Left ventricle myocardium inferior (tissue), 1 donor: ENCODE measurements at places on chromosomes 13 and 19.
A peak's percentile ranks its signal among the peaks of the same experiment; 100 is the strongest.

- H3K4me1 ChIP-seq = peaks cover 50% of the 10 kb centered on the region
- H3K27ac ChIP-seq = peak overlapping the region; percentile 99
- H3K4me3 ChIP-seq = peak overlapping the region; percentile 91
- no peaks in the 10 kb centered on the region for H3K27me3 ChIP-seq
These were observed 1.2 kb upstream of the TRIM13 start for GRCh38 chr13:49995625-49996101.

- no peak for DNase-seq
- H3K27ac ChIP-seq = peak overlapping the region; percentile 85
- H3K4me1 ChIP-seq = peaks cover 93% of the 10 kb centered on the region
- peak overlapping the region; percentile 38 for H3K4me3 ChIP-seq
- peaks cover 16% of the 10 kb centered on the region for H3K36me3 ChIP-seq
- no peaks in the 10 kb centered on the region for H3K27me3 ChIP-seq
These were observed 3.3 kb downstream of the PPP5C start for GRCh38 chr19:46350029-46350757.

- no peak overlapping the region for H3K4me3 ChIP-seq
- no peak overlapping the region for H3K27ac ChIP-seq
- no peaks in the 10 kb centered on the region for H3K27me3 ChIP-seq
- no peak for DNase-seq
- H3K36me3 ChIP-seq = no peaks in the 10 kb centered on the region
- no peaks in the 10 kb centered on the region for H3K4me1 ChIP-seq
These were observed 227.0 kb upstream of the SLITRK5 start for GRCh38 chr13:87444135-87444534.

GRCh38 chr19:52735734-52736133 lies 890 bp upstream of the ZNF611 start:
- peaks cover 26% of the 10 kb centered on the region for H3K4me1 ChIP-seq
- H3K27me3 ChIP-seq = no peaks in the 10 kb centered on the region
- peak overlapping the region; percentile 87 for H3K4me3 ChIP-seq
- peak overlapping the region; percentile 94 for H3K27ac ChIP-seq
- peaks cover 3% of the 10 kb centered on the region for H3K36me3 ChIP-seq

DNA sequence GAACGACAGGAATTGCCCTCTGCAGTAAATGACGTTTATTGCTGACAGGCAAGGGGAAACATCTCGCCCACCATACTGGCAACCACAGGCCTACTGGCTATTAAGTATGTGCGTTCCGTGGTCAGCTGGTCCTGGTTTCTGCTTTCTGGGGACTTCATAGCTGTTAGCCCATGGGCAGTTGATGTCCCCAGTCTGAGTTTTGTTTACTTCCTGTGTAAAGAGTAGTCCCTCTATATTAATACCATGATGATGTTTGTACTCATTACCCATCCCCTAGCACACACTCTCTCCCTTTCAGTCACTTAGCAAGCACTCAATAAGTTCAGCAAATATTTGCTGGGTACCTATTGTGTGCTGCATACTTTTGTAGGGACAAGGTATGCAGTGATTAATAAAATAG lies 6.5 kb upstream of the MIA start:
- H3K27me3 ChIP-seq = no peaks in the 10 kb centered on the region
- H3K36me3 ChIP-seq = peaks cover 24% of the 10 kb centered on the region
- no peaks in the 10 kb centered on the region for H3K4me1 ChIP-seq
- no peak overlapping the region for H3K4me3 ChIP-seq

DNA sequence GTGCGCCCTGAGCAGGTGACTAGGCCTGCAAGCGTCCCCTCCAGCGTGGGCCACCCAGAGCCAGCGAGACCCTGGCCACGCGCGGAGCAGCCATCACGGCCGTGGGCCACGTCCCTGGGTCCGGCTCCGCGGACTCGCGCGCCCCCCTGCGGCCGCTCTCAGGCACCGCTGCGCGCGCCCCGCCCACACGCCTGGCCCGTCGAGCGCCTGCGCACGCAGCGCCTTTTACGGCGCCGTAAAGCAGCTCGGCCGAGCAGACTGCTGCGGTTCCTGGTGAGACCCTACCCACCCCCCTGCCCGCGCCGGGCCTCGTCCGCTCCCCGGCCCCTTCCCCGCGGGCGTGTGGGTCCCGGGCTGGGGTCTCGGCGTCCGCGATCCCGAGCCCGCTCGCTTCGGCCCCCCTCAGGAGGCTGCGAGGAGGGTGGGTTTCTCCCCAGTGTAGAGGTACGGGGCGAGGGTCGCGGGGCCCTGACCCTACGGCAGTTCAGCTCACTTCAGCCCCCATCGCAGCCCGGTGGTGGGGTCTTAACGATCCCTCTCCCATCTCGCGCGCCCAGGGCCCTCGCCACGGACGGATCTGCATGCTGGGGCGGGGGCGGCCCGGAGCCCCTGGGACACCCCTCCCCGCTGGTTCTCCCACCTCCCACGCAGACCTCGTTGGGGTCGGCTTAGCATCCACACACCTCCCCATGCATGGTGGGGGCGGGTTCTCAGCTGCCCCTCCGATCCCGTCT lies at the start of gene TRAPPC5:
TSS of gene TRAPPC5 (plus strand) at position 228 of the 734 bp plus-strand sequence. CDS start 1,421 bp downstream, outside the sequence.
- peak within 1 kb of the TSS; percentile 97 for H3K4me3 ChIP-seq
- peak; percentile 86 for DNase-seq
- H3K4me1 ChIP-seq = peaks cover 21% of the 10 kb centered on the region
- peaks cover 40% of the 10 kb centered on the region for H3K27me3 ChIP-seq
- peak within 1 kb of the TSS; percentile 87 for H3K27ac ChIP-seq

DNA sequence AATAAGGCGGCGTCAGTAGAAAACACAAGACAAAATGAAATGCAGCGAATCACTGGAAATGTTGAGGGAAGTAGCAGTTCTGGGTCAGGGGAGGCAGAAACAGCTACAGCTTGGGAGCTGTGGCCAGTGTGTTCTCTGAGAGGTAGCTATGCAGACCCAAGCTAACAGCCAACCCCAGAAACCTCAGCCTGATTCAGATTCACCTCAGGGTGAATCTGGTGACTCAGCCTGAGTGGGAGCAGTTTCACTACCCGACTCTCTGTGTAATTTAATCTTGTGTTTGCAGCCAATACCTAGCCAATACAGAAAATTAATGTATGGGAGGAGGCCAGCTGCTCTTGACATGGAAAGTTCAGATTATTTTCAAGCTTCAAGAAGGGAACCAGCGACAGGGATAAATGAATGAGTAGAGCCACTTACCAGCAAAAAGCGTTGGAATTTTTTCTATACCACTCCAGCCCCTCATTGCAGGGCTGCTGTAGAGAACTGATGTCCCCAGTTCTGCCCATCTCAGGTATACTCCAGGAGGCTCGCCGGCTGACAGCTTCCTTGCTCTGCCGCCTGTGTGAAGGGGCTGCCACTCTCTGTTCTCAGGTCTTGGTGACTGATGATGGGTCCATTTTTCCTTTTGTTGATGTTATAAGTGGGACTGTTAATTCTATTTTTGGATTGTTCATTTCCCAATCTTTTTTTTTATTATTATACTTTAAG lies 8.9 kb downstream of the IGFL3 start:
- no peaks in the 10 kb centered on the region for H3K4me1 ChIP-seq
- H3K36me3 ChIP-seq = no peaks in the 10 kb centered on the region
- no peak for DNase-seq
- H3K4me3 ChIP-seq = no peak overlapping the region
- H3K27me3 ChIP-seq = peaks cover 90% of the 10 kb centered on the region
- H3K27ac ChIP-seq = no peak overlapping the region

DNA sequence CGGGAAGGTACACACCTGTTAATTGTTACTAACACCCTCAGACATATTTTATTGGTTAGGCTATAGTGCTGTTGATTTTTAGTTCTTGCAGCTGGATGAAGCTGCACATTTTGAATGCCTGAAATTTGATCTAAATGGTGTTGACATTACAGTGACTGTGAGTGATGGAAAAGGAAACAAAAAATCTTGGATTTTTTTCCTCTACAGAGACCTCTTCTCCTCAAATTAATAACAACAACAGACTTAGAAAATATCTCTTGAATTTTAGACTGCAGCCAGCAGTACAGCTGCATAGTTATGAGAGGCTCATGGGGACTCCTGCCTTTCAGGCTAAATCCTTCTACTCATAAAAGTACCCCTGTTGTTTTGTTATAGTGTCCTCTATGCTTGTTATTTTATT lies 500.5 kb upstream of the SPRY2 start:
- H3K36me3 ChIP-seq = no peaks in the 10 kb centered on the region
- no peak for DNase-seq
- H3K27me3 ChIP-seq = no peaks in the 10 kb centered on the region
- H3K4me1 ChIP-seq = no peaks in the 10 kb centered on the region

DNA sequence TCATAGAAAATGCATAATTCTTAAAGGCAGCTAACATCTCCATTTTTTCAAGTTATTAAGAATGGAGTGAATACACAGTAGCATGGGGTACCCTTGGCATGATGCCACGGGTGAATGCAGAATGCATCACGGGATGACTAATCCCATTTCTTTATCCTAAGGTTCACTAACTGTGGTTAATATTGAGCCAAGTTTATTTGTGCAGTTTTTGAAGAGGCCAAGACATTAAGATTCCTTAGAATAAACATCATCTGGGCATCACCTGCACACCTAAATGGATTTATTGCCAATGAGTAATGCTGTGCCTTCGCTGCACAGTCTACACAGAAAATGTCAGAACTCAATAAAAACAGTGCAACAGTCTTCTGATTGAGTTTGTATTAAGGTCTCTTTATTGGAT lies 333.1 kb downstream of the GPC6 start:
- DNase-seq = no peak
- no peaks in the 10 kb centered on the region for H3K4me1 ChIP-seq
- no peak overlapping the region for H3K4me3 ChIP-seq
